Progenitor cell of endocrine pancreas (in vitro differentiated cells): ENCODE measurements at places on chromosomes 5 and 9. TPM values are rescaled to one million over a fixed set of nuclear protein-coding genes. Genes with fewer than 3 reads are reported as not detected.

DNA sequence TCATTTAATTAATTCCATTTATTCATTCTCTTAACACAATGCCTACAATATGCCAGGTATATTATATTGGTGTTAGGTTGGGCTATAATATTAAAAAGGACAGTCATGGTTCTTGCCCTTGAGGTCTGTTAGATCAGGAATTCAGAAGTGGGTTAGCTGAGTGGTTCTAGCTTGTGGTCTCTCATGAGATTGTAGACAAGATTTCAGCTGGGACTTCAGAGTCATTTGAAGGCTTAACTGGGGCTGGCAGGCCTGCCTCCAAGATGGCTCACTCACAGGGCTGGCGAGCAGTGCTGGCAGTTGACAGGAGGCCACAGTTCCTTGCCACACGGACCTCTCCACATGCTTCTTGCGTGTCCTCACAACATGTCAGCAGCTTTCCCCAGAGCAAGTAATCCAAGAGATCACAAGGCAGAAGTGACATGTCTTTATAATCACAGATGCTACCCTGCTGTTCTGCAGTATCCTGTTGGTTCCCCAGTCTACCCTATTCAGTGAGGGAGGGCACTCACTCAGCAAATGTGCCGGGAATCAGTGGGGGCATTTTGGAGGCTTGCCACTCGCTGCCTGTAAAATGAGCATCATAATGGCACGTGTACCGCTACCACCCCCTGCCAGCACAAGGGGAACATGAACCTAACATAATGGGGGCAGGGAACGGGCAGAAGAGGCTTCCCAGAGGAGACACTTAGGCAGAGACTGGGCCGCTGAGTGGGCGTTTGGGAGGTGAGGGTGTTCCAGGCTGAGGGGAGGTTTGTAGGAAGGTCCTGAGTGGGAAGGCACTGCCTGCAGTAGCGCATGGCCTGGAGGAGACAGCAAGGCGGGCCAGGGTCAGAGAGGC lies 70.0 kb downstream of the EXOSC2 start:
- no peak for DNase-seq

- no peak for DNase-seq
These were observed 9.4 kb upstream of the BOD1 start for GRCh38 chr5:173625673-173626504.

DNA sequence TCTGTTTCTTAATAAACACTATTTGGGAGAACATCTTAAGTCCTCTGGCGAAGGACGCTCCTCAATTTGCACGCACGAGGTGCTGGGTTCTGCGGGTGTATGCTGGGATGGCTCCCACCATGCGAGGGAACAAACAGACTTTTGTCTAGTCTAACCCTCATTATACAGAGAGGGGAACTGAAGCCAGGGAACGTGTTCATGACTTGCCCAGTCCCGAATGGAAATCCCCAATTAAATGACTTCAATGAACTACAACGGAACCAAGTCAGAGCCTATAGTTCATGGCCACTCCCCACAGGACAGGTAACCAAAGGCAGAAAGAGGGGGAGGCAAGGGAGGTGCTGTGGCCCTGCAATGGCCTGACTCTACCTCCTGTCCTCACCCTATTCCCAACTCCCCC lies 9.3 kb downstream of the TLE1 start:
- no peak for DNase-seq

DNA sequence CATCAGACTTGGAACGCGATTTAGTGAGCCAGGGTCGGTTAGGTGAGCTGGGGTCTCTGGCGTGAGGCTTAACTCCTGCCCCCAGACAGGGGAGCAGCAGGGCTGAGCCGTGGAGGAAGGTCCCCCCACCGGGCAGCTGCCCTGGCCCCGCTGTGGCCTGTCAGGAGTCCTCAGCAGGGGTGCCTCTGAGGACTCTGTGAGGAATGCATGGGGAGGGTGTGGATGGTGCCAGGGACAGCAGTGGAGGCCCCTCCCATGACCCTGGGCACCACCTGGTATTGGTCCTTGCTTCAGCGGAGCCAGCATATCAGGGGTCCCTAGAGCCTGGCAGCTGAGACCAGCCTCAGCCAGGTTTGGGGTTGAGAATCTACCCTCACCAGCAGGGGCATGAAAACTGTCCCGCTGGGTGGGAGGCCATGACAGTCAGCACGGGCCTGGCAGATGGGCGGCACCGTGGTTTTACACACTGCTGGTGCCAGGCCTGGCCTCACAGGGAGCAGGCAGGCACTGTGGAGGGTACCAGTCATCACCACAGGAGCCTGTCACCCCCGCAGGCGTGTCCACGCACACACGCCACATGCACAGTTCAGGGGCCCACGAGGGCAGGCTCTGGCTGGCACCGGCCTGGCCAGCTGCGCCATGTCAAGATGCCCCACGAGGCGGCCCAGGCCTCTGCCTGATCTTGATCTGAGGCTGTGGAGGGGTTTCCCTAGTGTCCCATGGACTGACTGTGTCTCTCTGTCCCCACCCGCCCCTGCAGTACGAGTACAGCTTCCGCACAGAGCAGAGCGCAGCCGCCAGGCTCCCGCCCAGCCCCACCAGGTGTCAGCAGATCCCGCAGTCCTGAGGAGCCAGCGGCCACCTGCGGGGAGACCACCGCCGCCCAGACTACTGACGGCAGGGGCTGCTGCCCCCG lies 111.1 kb upstream of the LMX1B start:
- DNase-seq: no peak

ITK gene
- not detected in 2 replicates for total RNA-seq

RARS1 gene
- total RNA-seq: 94.6 and 102 TPM in 2 replicates

IL5 gene
- total RNA-seq: not detected in 2 replicates
